ENCODE measurements at places on chromosomes 7 and 10. TPM values are rescaled to one million over a fixed set of nuclear protein-coding genes. Genes with fewer than 3 reads are reported as not detected.

- DNase-seq, result peak; percentile 95
These were observed 1.0 kb downstream of the INMT start for GRCh38 chr7:30752979-30753378.

FAM180A gene
- total RNA-seq, result 7.8 TPM

DNA sequence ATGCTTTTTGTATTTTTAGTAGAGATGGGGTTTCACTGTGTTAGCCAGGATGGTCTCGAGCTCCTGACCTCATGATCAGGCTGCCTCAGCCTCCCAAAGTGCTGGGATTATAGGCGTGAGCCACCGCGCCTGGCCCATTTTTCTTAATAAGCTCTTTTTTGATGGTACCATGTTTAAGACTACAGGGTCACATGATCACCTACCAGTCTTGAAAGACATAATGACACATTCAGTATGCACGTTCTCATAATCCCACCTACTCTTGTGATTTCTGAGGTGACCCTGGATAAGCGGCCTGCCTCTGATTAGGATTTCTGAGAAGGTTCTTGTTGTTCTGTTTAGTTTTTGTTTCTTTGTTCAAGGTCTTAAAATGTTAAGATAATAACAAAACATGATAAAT lies 43.7 kb upstream of the PLXNA4 start:
- no peak for DNase-seq

SPDYE11 gene
- total RNA-seq, result not detected

DNA sequence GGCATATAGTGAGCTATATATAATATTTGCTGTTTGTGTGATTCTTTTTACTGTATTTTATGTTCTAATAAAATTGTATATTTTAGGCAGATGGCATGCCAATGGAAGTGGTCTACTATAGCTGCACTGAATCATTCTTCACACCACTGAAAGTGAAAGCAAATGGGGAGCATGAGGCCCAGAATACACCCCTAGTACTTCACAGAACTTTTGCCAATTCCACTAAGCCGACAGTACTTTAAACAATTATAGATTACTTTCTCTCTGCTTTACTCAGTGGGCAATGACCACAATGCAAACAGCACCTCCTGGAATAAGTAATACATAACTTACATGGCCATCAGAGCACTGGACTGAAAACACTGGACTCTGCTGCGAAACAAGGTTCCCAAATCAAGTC lies 70.2 kb downstream of the ANKRD26 start:
- DNase-seq, result no peak

- DNase-seq, result no peak
These were observed 111.7 kb upstream of the BTBD16 start for GRCh38 chr10:122159141-122159970.

DNA sequence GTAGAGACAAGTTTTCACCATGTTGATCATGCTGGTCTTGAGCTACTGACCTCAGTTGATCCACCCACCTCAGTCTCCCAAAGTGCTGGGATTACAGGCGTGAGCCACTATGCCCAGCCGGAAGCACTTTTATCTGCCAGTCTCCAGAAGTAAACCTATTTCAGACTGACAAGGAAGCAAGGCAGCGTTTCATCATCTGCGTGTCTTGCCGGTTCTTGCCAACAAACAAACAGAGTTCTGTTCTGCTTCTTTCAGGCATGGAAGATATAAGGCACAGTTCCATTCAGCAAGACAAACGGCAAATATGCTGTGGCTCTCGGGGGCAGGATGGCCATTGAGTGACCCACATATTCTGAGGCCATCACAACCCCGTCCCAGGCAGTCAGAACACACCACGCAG lies 15.5 kb upstream of the LARP4B start:
- no peak for DNase-seq

DNA sequence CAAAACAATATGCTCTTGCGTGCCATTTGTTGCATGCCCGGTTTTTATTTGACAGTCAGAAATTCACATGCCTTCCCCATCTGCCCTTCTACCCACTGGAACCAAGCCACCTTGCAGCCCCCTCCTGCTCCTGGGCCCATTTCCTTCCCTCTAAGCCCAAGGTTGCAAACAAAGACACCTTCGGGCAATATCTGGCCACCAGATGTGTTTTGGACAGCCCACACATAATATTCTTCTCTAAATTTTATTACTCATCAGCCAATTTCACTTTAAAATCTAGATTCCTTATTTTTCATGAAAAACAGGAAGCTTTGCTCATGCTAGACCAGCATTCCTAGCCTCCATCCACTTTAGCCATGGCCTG lies 18.2 kb upstream of the C10orf105 start:
- DNase-seq, result no peak

DNA sequence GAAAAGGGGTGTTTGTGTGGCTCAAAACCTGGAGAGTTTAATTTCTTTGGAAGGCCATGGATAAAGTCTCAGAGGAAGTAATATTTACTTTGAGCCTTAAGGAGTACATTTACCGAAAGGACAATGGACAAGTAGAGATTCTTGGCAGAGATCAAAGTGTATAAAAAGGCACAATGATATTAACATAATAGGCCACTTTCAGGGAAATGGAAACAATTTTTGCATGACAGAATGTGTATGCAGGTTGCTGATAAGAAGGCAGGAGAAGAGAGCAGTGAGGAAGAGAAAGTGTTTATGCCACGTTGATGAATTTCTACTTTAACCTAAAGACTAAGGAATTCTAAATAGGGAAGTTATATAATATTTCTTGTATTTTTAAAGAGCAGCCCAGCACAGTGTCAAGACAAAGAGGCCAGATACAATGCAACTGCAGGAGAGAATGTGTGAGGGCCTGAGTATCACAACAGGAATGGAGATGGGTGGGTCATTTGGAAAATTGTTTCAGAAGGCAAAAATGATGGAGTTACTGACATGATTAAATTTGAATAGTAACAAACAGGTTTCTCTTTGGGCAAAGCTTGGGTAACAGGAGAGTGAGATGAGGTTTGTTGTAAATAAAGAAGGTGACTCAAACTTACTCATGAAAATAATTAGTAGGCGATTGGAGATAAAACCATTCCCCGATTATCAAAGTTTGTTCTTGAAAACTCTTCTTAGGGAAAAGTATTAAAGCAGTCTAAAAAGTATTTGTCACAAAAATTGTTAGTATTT lies 84.1 kb downstream of the THSD7A start:
- DNase-seq, result no peak

- no peak for DNase-seq
These were observed 36.7 kb upstream of the UBE2H start for GRCh38 chr7:129989466-129989865.

DLX6 gene
- total RNA-seq, result 0.14 TPM

DNA sequence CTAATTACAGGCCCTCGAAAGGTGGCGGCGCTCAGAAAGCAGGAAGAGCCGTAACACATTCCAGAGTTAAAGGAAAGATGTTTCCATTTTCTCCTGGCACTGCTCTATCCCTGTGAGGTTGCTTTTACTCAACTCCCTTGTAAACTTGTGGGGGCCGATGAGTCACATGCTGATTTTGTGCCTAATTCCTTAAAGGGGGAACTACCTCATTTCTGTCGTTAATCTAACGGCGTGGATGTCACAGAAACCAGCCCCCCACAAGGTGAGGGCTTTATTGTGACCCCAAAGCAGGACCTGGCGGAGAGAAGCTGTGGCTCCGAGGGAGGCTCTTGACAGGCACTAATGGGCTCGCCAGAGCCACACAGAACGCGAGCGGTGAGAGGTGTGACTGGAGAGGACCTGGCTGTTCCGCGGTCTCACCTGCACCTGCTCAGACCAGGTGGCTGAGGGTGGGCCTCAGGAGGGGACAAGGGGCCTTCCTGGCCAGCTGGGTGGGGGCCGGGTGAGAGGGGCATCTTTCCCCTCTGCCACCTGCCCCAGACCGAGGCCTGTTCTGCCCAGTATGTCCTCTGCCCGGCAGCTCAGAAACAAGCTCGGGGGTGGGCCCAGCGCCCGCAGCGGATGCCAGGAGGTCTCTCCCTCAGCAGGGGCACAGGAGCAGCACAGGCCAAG lies 50.9 kb downstream of the CALML3 start:
- peak; percentile 82 for DNase-seq

ICA1 gene
- 8.2 TPM for total RNA-seq

DNA sequence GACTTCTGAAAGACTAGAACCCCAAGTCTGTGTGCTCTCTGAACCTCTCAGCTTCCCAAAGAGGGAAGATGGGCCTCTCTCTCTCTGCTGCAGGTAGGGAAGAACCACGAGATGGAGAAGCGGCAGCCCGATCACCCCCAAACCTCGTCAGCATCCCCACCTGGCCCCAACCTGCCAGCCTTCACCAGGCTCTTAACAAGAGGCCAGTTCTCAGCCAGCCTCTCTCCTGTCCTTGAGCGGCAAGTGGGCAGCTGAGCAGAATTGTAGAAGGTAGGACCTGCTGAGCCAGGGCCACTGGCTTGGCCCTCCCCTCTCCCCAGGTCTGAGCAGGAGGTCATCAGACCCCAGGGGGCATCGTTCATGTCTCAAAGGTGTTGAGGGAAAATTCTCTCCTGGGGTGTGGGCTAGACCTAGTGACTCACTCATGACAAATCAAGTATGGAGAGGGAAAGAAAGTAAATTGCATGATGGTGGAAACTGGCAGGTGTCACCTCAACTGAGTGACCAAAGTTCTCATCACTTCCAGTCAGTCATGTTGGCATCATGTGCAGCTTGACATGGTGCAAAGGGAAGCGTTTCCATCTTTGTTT lies 92.0 kb upstream of the GPR26 start:
- DNase-seq, result peak; percentile 52

ABCC2 gene
- total RNA-seq, result 1.4 TPM

GRCh38 chr10:100960251-100960650 lies 9.1 kb upstream of the SEMA4G start:
- no peak for DNase-seq

DNA sequence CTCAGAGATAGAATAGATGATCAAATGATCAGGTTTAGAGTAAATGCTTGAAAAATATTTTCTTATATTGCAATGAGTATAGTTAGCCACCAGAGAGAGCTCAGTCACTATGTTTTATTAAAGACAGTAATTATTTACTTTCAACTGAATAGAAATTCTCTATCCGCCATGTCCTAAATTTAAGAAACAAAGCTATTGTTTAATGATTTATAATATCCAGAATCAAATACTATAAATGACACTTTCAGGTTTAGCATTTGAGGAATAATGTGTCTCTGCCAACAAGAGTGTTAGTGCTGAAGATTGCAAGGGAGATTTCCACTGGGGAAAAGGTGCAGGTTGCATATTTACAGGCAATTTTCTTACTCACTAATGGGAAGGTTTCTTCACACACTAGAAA lies 184.7 kb downstream of the DGKB start:
- no peak for DNase-seq

CPA4 gene
- not detected for total RNA-seq

- DNase-seq, result no peak
These were observed 37.2 kb downstream of the KAT6B start for GRCh38 chr10:74863551-74863950.

ABCB1 gene
- total RNA-seq, result 4.6 TPM

ARPC1A gene
- total RNA-seq, result 124 TPM

DNA sequence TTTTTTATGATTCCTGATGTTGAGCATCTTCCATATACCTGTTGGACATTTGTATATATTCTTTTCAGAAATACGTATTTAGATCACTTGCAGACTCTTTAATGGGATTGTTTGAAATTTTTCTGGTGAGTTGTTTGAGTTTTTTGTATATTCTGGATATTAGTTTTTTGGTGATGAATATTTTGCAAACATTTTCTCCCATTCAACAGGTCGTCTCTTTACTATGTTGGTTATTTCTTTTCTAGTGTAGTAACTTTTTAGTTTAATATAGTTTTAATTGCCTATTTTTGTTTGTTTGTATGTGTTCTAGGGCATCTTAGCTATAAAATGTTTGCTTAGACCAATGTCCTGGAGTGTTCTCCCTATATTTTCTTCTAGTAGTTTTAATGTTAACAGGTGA lies 72.7 kb downstream of the ZWINT start:
- DNase-seq, result no peak

GRCh38 chr10:14586901-14587300 lies 187.8 kb downstream of the FAM107B start:
- DNase-seq, result no peak

MMD2 gene
- total RNA-seq, result not detected

GNAT3 gene
- total RNA-seq, result not detected

DNA sequence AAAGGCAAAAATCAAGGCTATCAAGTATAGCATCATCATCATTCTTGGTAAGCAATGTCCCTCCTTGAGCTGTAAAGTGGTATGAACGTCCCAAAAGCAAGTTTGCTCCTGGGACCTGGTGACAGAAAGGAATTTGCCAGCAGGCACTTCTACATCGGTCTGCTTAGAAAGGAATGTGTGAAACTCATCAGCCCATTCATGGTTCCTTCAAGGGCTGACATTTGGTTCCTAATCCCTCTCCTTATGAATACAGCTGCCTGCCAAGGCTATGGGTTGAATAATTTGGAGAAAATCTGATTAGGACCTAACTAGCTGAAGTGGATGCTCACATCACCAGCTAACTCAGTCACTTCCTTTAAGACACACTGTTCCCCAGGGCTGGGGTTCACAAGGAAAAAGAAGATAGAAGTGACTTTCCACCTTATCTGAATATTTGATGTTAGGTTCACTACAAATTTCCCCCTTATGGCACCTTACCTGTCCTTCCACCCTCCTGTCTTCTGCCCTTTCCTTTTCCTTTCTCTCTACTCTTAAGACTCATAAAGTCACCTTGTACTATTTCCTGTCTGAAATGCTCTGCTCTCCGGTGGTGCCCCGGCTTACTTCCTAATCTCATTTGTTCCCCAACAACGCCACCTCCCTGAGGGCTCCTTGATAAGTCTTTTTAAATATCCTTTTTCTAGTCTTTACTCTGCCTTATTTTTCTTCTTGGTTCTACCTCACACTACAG lies 187.1 kb downstream of the NPSR1 start:
- no peak for DNase-seq

DNA sequence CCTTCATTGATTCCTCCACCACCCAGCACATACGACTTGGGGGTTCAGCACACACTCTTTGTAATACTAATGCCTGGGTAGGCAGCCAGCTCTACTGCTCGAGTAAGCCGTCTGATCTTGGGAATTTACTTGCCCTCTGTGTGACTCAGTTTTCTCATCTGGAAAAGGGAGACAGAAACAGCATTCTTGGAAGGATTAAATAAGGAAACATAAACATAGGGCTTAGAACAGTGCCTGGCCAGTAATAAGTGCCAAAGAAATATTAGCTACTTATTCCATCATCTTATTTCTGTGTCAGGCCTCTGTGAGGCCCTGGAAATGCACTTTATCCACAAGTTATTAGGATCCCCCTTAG lies 130.1 kb downstream of the TNS3 start:
- DNase-seq, result no peak

DNA sequence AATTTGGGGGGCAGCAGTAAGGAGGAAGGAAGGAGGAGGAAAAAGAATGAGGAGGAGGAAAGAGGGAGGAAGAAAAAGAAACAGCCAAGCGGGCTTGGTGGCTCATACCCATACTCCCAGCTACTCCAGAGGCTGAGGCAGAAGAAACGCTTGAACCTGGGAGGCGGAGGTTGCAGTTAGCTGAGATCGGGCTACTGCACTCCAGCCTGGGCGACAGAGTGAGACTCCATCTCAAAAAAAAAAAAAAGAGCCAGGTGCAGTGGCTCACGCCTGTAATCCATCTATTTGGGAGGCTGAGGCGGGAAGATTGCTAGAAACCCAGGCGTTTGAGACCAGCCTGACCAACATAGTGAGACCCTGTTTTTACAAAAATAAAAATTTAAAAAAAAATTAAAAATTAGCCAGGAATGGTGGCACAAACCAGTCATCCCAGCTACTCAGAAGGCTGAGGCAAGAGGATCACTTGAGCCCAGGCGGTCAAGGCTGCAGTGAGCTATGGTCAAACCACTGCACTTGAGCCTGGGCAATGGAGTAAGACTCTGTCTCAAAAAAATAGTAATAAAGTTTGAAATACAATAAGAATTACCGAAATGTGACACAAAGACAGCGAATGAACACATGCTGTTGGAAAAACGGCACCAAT lies 14.1 kb upstream of the CRCP start:
- no peak for DNase-seq

Data from sigmoid colon (tissue), 7 donors.